Right ventricle myocardium inferior (tissue), 1 donor: ENCODE measurements at places on chromosomes 3 and 15.

DNA sequence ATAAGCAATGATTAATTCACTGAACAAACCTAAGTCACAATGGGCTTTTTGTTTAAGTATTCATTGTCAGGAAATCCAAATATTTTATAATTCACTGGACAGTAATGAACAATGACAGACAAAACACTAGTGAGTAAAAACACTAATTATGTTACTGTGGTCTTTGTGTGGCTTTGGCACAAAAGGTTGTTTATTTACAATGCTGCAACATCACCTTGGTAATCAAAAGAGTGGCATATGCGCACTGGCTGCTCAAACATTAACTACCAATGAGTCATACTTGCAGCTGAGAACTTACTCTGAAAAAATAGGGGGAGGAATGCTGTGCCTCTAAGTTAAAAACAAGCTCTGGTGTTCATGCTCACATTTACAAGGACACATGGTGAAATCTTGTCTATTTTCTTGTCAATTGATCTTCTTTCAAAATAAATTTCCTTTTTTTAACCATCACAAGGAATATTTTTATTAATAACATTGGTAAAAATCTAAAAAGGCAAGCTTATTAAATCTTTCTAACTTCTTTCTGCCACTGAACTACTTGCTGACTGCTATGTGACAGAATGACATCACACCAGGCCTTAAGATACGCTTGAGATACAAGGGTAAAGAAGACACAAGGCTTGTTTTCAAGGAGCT lies 85.2 kb upstream of the PPIB start:
- DNase-seq = no peak

- no peak for DNase-seq
These were observed 30.7 kb upstream of the CBLB start for GRCh38 chr3:105899516-105899915.

DNA sequence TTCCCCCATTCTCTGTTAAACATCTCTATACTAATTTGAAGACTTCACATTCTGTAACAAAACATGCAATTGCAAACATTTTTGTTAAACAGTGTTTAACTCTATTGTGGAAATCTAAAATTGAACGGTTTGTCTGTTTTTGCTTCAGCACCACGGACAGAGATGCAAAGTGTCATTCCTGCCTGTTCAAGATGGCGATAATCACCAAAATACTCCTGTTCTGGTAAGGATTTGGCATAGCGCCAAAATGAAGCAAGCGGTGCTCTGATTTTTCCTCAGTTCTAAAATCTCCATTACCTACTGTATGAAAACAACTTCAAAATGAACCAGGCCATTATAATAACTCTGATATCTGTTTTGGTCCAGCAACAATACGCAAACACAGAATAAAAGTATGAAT lies 129.7 kb upstream of the TUSC7 start:
- DNase-seq = no peak

DNA sequence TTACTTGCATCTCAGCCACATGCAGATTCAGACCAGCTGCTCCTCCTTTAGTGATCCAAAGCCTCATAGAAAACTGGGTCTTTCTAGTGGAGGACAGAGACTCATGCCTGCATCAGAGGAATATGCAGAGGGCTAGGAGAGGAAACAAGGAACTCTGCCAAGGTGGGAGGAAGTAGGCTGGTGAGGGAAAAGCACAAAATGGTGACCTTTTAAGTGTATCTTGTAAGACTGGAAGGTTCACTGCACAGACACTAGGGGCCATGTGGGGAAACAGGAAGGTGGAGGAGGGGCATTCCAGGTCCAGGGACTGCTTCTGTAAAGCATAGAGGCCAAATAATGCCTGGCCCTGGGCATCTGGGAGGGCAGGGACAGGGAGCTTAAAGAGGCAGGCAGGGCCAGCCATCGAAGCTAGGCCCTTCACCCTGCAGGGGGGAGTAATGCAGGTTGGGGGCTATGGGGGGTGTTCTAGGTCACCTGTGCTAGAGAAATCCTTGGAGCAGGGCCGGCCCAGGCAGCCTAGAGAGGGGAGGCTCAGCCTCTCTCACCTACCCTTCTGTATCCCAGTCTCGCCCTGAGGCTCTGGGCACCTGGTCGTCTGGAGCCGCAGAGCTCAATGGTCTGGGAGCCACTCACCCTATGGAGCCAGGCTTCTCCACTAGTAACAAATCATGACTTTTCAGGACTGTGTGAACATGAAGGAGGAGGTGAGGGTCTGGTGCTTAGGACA lies 117.7 kb downstream of the DNAJB8 start:
- no peak for DNase-seq

DNA sequence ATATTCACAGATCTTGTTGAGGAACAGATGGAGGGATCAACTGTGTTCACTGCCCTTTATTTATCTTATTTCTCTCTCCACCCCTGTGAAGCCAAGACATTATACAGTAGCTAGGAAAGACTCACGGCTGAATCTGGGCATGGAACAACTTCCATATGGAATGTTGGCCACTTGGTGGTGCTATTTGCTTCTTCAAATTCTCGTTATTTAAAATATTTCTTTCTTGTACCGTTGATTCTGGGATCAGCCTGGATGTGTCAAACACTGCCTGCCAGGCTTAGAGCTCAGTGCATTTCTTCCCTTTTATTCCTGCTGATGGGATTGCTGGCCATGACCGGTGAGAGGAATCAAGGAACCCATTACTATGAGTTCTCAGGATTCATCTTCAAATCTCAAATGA lies 17.5 kb upstream of the GASK1A start:
- no peak for DNase-seq

DNA sequence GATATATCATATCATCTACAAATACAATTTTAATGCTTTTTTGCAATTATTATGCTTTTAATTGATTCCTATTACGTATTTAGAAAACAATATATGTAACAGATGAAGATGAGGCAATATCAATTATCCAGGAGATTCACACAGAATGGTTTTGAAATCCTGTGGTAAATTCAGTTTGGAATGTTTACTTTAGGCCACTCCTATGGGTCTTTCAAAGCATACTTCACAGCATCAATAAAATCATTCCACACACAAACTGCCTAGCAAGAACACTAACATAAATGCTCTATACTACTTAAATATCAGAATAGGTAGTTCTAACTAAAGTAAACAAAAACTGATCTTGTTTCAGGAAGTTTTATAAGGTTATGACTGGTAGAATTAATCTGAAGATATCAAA lies 90.5 kb downstream of the FAM227B start:
- no peak for DNase-seq

GRCh38 chr15:68609629-68610028 lies 30.8 kb downstream of the CORO2B start:
- peak; percentile 94 for DNase-seq

DNA sequence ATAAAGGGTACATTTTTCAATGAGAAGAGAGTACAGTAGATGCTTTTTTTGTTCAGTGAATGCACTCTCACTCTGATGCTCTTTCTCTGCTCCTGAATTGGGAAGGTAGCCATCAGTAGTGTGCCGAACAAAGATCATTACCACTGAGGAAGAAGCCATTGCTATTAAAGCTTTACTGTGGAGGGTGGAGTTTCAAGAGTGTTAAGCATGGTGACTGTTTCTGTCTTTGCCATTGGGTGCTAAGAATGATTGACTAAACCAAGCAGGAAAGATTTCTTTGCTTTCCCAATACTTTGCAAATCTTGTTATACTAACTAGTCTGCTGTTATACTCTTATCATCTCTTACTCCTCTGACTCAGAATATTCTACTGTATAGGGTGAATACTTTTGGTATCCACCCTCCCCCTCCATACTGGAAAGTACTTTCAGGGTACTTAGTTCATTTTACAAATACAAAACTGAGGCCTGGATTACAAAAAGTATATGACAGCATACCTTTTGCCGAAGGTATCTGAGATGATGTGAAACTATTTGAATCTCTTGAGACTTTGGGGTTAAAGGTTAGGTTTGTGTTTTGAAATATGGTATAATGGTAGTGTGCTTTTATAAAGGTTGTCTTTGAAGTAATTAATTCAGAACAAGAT lies 1.7 kb downstream of the RAB11A start:
- no peak for DNase-seq

- DNase-seq = no peak
These were observed 217.0 kb downstream of the SATB1 start for GRCh38 chr3:18208091-18208490.

- DNase-seq = no peak
These were observed 6.0 kb downstream of the SLC6A1 start for GRCh38 chr3:10998542-10998941.

- no peak for DNase-seq
These were observed 193.3 kb downstream of the ISL2 start for GRCh38 chr15:76529911-76530310.

DNA sequence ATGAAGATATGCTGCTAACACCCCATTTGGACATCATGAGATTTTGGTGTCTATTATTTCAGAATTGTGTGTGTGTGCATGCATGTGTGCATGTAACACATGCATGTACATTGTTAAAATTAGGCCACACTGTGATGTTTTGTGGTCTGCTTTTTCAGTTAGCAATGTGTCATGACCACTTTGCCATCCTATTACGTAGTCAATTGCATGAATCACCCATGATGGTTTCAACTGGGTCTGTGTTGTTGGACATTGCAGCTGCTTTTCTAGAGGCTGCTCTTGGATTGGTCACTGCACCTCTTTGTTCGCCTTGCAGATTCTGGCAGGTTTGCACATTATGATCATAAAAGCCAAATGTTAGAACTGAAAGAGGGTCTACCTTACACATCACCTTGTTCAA lies 101.0 kb upstream of the THBS1 start:
- DNase-seq = no peak

DNA sequence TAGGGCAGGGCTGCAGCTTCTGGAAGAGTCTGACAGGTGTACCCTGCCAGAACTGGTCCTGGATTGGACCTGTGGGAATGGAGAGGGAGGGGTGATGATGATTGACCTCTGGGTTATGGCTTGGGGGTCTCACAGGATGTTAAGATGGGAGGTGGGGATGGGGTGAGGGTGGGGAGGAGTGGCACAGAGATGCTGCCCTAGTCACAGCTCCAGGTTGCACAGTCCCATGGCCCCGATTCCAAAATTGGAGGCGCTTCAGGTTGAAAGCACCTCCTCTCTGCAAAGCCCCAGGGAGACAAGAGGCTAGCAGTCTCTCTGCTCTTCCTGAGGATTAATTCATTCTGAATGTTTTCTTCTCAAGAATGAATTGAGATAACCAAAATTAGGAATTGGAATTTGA lies 101.4 kb downstream of the FAM43A start:
- DNase-seq = no peak

GRCh38 chr15:62881056-62881455 lies 161.5 kb upstream of the TPM1 start:
- DNase-seq = no peak

DNA sequence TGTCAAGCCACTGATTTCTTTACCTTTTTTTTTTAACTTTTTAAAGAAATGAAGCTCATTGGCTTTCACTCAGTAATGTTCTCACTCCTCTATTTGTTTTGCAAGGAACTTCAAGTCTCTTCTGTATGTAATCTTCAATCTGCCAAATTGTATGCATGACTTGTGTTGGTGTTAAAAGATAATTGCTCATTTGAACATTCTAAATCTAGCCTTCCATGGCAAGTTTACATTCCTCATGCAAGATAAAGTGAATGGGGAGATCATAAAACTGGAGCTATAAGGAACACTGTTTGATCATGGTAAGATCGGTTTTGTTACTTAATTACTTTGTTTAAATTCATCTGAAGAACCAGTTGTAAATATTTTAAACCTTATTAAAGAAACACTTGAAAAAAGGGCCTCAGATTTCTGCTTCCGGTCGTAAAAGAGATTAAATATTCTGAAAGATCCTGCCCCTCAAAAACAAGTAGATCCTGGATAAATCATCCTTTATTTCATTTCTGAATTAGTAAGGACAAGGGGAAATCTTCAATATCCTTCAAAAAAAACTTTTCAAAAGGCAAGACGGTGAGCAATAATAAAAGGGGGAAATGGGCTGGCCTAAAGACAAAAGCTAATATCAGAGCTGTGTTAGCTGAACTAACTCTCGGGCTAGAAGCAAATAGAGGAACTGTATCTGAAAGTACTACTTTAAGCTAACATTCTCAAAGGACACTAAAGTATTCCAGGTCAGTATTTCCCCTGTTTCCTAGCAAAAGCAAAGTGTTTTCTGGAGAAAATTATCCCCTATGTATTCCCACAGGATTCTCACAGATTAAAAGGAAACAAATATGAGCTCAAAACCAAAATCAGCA lies 107.0 kb upstream of the ATP11B start:
- DNase-seq = no peak

DNA sequence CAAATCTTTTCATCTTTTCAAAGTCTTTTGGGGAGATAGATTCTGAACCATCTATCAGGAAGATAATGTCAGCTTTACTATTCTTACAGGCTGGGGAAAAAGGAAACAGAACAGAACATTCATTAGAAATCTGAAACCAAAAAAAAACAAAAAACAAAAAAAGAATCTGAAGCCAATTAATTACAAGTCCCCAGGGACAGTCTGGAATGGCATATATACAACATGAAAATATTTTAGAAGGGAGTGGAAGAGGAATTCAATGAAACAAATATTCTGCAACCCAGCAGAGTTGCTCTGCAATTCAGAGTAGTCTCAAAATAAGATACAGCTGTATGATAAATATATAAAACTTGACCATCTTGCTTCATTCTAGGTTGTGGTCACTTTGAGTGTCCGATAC lies 41.7 kb upstream of the CAPN7 start:
- DNase-seq = no peak
